HL-60 (cell line): ENCODE measurements at places on chromosomes 16 and 17.

- DNase-seq, result no peak
Observed at GRCh38 chr17:82175951-82176350, 36.7 kb downstream of the CCDC57 start.

- no peak for DNase-seq
Observed at GRCh38 chr16:35685085-35685484, 2225.7 kb downstream of the TP53TG3F start.

- DNase-seq, result no peak
Observed at GRCh38 chr17:3710951-3711383, 12.7 kb upstream of the HASPIN start.

DNA sequence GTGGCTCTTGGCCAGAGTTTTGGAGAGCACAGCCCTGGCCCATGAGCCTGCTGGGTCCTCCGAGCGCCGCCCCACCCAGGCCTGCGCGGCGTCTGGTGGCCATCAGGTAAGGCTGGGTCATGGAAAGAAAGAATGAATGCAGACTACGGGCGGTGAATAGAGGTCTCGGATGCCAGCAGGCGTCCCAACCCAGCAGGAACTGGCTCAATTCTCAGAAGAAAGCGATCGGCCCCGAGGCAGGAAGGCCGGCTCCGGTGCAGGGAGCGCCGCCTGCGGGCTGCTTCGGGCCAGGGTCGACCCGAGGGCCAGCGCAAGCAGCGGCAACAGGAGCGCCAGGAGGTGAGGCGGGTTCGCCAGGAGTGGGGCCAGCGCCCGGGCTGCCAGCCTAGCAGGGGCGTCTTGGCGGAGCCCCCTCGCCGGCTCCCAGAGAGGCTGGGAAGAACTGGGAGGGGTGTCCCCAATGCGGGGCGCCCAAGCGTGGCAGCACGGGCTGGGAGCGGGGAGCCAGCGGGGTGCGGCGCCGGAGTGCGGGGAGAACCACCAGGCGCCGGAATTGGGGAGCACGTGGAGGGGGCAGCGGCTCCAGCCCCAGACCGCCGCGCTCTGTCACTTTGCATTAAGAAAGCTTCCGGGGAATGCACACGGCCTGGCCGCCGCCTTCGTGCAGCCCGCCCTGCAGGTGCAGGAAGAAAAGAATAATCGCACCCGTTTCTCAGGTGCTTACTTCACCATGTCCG lies 7.1 kb upstream of the TMC5 start:
- DNase-seq, result no peak

GRCh38 chr16:73504591-73505575 lies 457.0 kb upstream of the ZFHX3 start:
- DNase-seq, result no peak

DNA sequence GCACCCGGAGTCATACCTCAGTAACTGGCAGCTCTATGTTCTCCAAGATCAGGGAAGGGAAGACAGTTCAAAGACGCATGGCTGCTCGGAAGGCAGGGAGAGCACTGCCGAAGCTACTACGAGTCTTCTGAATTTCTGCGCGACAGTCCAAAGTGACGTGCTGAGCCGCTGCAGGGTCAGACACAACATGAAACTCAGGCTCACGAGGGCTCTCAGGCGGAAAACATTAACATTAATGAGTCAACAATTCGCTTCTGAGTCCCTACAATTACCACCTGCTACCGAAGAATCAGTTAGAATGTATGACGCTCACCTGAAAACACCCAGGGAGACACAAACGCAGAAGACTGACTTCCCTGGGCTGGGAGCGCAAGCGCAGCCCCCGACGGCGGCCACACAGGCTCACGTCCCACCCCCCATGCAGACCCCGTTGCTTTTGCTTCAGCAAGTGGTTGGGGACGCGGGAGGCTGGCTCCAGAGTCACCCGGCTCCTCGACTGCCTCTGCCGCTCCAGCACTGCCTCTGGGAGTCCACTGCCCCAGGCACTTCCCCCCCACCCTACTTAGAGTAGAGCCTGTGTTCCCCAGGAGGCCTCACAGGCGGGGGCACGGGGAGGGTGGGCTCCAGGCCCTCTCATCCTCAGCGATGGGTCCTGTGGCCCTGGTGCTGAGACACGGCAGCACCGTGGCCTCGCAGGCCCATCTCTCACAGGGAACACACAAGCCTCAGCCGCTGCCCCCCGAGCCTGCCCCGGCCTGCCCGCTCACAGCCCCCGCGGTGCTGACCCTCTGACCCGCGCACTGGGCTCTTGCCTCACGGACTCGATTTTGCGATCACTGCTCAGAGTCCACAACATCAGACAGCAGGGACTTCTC lies 38.9 kb downstream of the LMF1 start:
- DNase-seq, result no peak

DNA sequence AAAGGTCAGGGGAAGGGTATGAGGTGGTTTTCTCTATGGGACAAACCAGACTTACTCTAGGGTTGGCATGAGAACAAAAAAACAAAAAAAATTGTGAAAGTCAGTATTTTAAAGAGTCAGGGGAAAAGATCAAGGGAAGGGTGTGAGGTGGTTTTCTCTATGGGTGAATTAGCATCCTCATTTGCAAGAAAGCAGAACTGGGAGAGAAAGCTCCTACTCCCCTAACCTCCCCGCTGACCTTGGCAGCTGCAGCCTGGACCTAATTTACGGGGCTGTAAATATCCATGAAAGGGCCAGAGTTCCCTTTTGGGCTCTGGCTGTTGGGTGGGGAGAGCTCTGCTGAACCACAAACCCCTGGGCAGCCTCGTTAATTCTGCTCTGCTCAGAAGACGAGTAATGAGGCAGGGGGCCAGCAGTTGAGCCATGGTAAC lies 10.6 kb downstream of the RHBDL3 start:
- DNase-seq, result no peak

DNA sequence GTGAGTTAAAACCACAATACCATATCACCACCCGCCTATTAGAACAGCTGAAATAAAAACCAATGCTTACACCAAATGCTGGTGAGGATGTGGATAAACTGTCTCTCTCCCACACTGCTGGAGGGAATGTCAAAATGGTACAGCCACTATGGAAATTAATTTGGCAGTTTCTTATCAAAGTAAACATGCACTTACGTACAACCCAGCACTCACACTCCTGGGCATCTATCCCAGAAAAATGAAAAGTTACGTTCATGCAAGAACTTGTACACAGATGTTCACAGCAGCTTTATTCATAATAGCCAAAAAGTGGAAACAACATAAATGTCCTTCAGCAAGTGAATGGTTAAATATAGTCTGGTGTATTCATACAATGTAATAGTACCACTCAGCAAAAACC lies 173.2 kb upstream of the MYOCD start:
- DNase-seq, result no peak

DNA sequence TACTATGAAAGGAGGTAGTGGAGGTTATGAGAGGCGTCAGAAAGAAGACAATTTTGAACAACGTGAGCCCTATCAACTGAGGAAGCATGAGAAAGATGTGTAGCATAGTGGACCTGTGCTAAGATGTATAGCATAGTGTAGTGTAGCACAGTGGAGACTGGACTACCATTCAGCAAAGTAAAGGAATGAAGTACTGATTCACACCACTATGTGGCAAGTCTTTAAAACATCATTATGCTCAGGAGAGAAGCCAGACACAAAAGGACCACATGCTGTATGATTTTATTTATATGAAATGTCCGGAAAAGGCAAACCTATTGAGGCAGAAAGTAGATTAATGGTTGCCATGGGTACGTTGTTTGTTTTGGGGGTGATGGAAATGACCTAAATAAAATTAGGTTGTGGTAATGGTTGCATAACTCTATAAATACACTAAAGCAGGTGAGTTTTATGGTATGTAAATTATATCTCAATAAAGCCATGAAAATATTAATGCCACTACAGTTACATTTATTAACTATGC lies 20.4 kb upstream of the XYLT1 start:
- no peak for DNase-seq

- no peak for DNase-seq
Observed at GRCh38 chr16:5215901-5216300, 118.3 kb upstream of the EEF2KMT start.

- no peak for DNase-seq
Observed at GRCh38 chr17:56596691-56597494, 3.4 kb downstream of the NOG start.

DNA sequence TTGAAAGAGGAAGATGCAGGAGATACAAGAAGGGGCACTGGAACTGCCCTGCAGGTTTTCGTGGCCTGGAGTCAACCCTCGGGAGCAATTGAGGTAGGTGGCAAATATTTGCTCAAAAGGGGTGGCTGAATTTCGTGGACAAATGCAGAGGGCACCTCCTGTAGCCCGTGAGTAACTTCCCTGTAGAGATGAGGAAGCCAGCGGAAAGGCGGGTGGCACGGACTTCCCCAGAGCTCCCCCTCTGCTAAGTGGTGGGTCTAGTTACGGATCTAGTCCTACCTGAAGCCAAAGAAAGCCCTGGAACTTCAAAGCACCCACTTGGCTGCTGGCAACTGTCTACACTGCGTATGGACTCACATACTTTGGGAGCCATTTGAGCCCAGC lies 1.0 kb upstream of the ATP2C2 start:
- no peak for DNase-seq

- no peak for DNase-seq
Observed at GRCh38 chr17:42681976-42682721, at the start of gene CNTNAP1. CNTNAP1 (plus strand) TSS chr17:42682531; CDS start chr17:42682830, 299 bp downstream.

DNA sequence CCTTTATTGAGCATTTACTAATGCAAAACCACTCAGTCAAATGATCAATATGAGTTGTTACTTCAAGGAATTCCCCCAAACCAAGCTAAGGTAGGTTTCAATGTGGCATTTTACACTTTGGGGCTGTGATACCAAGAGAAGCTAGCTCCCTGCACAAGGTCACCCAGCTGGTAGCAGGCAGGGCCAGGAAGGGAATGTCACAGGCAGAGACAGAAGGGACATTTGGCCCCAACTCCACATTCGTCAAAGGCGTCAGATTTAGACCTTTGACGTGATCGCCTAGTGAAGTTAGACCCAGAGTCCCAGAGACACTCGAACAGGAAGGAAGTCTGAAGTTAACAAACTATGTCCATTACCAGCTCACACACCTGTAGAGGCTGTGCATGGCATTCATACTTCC lies 5.5 kb upstream of the SMG1 start:
- DNase-seq, result no peak

DNA sequence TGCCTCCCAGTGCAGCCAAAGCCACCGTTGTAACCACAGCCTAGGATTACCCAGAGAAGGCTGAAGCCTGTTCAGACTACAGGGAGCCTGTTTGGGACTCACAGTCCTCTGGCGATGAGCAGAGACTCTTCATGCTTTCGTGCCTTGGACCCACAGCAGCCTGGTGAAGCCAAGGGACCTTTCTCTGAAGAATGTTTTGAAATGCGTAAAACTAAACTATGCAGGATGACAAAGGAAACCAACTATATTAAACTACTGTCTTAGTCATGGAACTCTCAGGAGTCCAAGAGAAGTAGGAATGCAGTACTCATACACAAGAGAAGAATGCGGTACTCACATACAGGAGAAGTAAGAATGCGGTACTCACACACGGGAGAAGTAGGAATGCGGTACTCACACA lies 20.9 kb downstream of the ABR start:
- no peak for DNase-seq

- no peak for DNase-seq
Observed at GRCh38 chr17:30173649-30174048, 57.0 kb downstream of the NSRP1 start.

DNA sequence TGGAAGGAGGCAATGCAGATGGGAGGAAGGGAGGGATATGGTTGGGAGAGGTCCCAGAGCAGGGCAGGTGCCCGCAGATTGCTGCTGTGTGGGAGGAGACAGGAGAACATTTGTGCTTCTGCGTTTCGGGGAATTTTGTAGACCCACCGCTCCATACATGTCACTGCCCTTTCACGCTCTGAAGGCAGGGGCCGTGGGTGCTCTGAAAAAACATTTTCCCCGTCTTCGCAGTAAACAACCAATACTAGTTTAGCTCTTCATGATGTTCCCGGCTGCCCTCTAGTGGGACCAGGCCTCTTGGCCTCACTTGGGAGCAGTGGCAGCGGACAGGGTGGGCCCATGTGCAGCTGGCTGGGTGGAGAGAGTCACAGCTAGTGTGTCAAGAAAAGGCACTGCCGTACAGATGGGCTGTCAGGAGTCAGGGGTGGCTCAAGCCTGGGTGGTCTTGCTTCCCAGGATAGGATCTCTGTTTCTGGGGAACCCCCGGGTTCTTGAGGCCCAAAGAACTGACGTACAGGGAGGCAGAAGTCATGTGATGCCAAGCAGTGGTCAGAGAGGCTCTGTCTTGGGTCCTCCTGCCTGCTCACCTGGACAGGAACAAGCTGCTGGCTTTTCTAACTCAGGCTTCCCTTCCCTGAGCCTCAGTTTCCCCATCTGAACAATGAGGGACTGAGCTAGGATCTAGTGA lies 46.5 kb upstream of the CPNE2 start:
- DNase-seq, result peak; percentile 61

- no peak for DNase-seq
Observed at GRCh38 chr16:23232806-23233205, 50.3 kb downstream of the SCNN1G start.

- DNase-seq, result no peak
Observed at GRCh38 chr17:59872351-59872750, 20.4 kb downstream of the TUBD1 start.

- no peak for DNase-seq
Observed at GRCh38 chr17:9478889-9479288, 96.7 kb downstream of the STX8 start.

DNA sequence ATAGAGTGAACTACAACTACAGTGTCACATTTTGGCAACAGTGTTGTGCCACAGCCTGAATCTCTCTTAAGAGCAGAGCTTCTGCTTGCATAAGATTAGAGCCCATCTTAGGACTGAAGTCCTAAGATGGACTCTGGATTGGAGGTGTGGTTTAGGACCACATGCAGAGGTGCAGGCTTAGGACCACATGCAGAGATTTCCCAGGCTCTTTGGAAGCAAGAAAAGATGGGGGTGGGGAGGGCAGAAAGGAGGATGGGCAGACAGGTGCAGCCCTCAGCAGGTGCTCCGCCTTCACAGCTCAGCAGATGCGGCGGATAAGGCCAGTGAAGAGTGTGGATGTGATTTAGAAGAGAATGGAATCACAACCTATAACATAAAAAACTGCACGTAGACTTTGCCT lies 128.7 kb downstream of the TANGO6 start:
- DNase-seq, result no peak

- no peak for DNase-seq
Observed at GRCh38 chr16:83574388-83574787, 233.4 kb upstream of the HSBP1 start.

DNA sequence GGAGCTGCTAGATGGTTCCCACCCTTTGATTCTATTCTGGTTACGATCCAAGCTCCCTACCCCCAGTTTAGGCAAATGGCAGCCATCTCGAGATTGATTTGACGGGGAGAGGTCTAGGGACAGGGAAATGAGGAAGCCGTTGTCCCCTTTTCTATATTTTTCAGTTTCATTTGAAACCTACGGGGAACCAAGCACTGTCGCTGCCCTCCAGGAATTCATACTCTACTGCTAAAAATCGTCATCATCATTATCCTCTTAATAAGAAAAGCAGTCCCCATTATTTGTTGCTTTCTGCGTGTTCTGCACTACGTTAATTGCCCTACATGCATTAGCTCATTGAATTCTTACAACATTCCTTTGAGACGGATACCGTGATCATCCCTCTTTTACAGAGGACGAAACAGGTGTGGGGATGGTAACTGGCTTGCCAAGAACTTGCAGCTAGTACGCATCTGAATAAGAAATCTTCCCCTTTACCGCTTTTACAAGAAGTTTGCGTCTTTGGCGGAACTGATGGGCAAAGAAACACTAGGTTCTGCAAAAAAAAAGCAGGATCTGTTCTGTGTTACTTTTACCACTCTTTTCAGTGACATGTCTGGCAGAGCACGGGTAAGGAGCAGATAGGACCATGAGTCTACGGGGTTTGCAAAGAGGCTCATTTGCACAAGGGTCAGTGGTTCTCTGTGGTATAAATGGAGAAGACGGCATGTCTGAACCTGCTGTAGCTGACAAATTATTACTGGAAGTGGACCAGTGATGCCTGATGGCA lies 1.1 kb downstream of the CCP110 start:
- no peak for DNase-seq

GRCh38 chr16:57303910-57304168 lies 19.4 kb upstream of the PLLP start:
- no peak for DNase-seq
